ENCODE measurements at places on chromosomes 1 and 21.

DNA sequence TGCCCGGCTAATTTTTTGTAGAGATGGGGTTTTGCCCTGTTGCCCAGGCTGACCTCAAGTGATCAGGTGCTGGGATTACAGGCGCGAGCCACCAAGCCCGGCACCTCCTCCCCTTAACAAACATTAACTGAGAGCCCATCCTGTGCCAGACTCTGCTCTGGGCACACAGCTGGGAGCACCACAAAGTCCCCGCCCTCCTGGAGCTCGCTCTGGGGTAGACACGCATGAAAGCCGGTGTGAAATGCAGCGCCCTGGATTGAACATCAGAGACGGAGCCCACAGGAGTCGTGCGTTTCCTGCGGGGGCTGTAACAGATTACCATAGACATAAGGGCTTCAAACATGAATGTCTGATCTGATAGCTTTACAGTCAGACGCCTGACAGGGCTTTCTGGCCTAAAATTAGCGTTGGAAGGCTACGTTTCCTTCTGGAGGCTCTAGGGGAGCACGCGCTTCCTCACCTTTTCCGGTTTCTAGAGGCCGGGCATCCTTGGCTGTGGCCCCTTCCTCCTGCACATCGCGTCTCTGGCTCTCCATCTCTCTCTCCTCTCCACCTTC is 14.3 kb downstream of the SLC27A3 start:
- no peak for DNase-seq

- DNase-seq, result no peak
Measured at GRCh38 chr21:42343963-42344510, 6.8 kb downstream of the TFF2 start.

DNA sequence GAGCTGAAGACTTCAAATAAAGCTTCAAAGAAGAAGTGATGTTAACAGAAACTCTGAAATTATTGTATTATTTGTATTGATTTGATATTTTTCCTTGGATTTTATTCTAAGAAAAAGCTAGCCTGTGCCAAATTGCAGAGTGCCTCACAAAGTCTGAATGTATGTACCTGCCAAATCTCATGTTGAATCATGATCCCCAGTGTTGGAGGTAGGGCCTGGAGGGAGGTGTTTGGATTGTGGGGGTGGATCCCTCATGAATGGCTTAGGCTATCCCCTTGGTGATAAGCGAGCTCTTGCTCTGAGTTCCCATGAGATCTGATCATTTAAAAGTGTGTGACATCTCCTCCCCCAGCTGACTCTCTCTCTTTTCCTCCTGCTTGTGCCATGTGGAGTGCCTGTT is 43.6 kb downstream of the ACKR1 start:
- DNase-seq, result no peak

- peak; percentile 85 for DNase-seq
Measured at GRCh38 chr1:41573785-41574713, 89.6 kb upstream of the EDN2 start.

GRCh38 chr1:160474392-160475242 is 48.4 kb downstream of the SLAMF6 start:
- DNase-seq, result no peak

All from Right ventricle myocardium superior (tissue), 1 donor.